ENCODE measurements at places on chromosomes 7 and 10. TPM values are rescaled to one million over a fixed set of nuclear protein-coding genes. Genes with fewer than 3 reads are reported as not detected.

The DENND2A gene
- 6.8 TPM for total RNA-seq

The UCN3 gene
- total RNA-seq: not detected

The FAM25A gene
- total RNA-seq: not detected

The AMPH gene
- 6.8 TPM for total RNA-seq

The TNRC18 gene
- total RNA-seq: 44.7 TPM

The OGDHL gene
- total RNA-seq: not detected

The PLXDC2 gene
- 100 TPM for total RNA-seq

The GLI3 gene
- total RNA-seq: 15.9 TPM

The FAM25G gene
- not detected for total RNA-seq

The PLAU gene
- total RNA-seq: 11.1 TPM

The APBB1IP gene
- total RNA-seq: 41.3 TPM

The ANXA8L1 gene
- total RNA-seq: not detected

The DDX21 gene
- 51.3 TPM for total RNA-seq

The GJD4 gene
- total RNA-seq: not detected

The NCF1 gene
- total RNA-seq: 5.8 TPM

The HOXA9 gene
- 9.2 TPM for total RNA-seq

The SPDYE5 gene
- total RNA-seq: not detected

The IKZF1 gene
- total RNA-seq: 21.1 TPM

The PRLHR gene
- not detected for total RNA-seq

The EBLN1 gene
- not detected for total RNA-seq

The FAM25C gene
- not detected for total RNA-seq
